ENCODE measurements at places on chromosomes 6 and 20. TPM values are rescaled to one million over a fixed set of nuclear protein-coding genes. Genes with fewer than 3 reads are reported as not detected.

DNA sequence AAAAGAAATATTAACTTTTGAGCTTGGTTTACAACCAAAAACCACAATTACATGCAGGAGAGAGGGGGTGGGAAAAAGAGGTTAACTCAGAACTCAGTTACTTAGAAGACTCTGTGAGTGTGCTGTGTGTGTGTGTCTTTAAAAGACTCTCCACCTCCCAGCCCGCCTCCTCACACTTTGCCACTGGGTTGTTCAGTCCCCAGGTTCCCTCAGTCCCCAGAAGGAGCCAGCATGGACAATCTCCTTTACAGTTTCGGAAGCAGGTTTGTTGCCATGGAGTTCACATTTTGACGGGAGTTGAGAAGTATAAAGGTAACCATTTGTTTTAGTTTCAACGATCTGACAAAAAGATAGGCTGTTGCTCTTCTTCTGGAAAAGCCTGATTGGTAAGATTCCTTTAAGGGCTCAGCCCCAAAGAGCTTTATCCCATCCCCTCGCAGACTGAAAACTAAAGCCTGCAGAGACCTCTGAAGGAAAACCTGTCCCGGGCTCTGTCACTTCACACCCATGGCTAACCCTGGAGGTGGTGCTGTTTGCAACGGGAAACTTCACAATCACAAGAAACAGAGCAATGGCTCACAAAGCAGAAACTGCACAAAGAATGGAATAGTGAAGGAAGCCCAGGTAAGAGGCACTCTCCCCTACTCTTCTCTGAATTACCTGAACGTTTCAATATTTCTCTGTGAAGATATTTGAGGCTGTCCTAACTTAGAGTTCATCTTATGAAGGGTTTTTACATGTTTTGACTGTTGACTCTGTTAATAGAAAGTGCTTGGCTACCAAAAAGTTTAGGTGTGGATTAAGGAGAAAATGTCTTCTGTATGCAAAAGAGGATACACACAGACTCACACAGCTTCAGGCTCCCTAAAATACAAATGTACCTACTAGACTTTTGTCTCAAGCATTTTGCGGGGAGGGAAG lies at the start of gene SPTLC3:
Gene SPTLC3 (plus strand): TSS at position 212 of the 921 bp plus-strand sequence. CDS start 296 bp downstream, at position 508.
- peak; percentile 83 for DNase-seq

GRCh38 chr6:98957450-98957849 lies 9.7 kb upstream of the FBXL4 start:
- no peak for DNase-seq

GRCh38 chr6:12265791-12266190 lies 24.4 kb upstream of the EDN1 start:
- peak; percentile 36 for DNase-seq

DNA sequence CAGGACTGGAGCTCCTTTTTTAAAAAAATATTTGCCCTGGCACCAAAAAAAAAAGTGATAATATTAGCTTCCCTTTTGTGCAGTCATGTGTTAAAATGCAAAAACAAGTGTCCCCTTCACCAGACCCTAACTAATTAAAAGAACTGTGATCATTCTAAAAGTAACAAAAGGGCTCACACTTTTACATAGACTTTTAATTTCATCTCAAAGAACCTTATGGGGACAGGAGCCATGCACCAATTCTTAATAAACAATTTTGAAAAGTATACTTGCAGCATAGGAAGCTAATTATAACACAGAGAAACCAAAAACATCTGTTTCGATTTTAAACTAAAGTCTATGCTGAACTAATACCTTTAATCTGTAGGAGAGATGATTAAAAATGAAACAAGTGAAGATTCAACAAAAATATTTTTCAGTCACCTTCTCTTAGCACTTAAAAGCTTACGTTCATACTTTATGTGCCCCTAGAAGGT lies 17.3 kb downstream of the STX7 start:
- no peak for DNase-seq

Gene CNR1
- polyA plus RNA-seq: 0.67 TPM

Data from muscle of back (tissue), 13 donors.